ENCODE measurements at places on chromosomes 12 and 14.

- no peak for DNase-seq
Measured at GRCh38 chr12:122795807-122796206, 21.4 kb downstream of the CCDC62 start.

- no peak for DNase-seq
Measured at GRCh38 chr12:125634813-125635212, 569.6 kb downstream of the AACS start.

GRCh38 chr14:93299416-93299815, 33.4 kb downstream of the BTBD7 start:
- no peak for DNase-seq

DNA sequence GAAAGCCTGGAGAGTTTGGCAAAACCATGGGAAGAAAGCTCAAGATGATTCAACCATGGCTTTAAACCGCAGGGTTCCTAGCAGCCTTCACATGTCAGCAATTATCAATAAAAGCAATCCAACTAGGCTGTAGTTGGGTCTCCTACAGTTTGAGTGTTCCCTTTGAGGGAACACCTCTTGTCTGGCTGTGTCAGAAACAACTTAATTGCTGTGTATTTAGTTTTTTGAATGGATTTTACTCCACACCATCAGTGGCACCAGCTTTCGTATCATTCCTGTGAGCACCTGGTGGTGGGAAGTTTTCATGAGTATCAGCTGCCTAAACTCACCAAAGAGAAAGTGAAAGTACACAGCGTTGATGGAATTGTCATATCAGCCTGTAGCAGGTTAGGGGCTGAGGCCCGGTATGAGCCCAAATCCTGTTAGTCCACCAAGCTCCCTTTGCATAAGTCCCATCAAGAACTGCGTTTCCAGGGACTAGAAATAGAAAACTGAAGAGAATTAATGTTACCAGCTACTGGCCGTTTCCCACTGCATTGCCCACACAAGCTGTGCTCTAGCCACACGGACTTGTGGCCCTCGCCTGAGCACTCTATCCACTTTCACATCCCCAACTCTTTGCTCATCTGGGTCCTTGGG, 10.9 kb upstream of the IL26 start:
- DNase-seq = peak; percentile 29

GRCh38 chr12:115911360-115911759, 366.1 kb downstream of the MED13L start:
- DNase-seq = no peak

GRCh38 chr14:102571043-102571442, 21.4 kb upstream of the RCOR1 start:
- no peak for DNase-seq

DNA sequence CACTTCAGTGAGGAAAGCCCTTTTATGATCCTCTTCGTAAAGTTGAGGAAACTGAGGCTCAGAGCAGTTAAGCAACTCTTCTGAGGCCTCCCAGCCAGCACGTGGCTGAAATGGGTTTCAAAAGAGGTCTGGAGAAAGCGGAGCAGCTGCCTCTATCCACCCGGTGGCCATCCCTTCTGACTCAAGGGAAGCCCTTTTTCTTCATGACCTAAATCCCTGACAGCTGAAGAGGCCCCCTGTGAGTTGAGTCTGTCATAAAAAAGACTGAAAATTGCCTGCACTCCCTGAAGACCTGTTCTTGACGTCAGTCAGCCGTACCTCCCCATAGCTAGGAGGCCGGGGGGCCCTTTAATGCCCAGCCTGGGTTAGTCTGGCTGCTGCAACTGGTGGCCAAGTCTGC, 10.7 kb downstream of the CMKLR1 start:
- DNase-seq = no peak

GRCh38 chr14:32820682-32821081, 118.0 kb upstream of the NPAS3 start:
- no peak for DNase-seq

DNA sequence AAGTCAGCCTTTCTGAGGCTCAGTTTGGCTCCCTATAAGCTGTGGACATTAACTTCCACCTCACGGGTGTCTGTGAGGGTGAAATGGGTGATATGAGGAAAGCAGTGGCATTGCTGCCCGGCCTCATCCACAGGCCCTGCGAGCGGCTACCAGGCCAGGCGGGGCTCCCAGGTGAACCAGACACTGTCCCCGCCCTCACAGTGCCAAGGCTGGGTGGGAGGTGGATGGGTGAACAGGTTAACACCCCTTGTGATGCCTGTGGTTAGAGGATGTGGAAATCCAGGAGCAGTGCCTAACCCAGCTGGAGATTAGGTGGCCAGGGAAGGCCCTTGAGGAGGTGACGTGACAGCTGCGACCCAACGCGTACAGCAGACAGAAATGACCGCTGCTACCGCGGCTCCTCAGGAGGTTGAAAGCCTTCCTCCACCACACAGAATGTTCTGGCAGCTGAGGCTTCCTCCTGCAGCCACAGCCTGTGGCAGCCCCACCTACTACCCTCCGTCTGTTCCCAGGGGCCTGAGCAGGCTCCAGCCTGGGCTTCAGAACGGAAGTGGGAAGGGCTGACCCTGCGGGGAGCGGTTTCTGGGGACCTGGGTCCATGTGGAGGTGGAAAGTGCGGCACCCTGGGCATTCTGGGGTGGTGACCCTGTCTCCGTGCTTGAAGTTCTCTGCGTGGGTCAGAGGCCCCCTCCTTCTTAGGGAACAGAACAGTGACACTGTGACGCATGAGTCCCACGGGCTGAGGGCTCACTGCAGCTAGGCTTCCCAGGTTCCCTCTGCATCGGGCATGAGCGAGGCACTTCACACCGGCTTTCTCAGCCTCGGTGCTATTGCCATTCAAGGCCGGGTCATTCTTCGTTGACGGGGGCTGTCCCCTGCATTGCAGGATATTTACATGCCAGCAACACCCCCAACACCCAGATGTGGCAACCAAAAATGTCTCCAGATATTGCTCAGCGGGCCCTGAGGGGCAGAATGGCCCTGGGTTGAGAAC, 9.7 kb downstream of the MMAB start:
- no peak for DNase-seq

DNA sequence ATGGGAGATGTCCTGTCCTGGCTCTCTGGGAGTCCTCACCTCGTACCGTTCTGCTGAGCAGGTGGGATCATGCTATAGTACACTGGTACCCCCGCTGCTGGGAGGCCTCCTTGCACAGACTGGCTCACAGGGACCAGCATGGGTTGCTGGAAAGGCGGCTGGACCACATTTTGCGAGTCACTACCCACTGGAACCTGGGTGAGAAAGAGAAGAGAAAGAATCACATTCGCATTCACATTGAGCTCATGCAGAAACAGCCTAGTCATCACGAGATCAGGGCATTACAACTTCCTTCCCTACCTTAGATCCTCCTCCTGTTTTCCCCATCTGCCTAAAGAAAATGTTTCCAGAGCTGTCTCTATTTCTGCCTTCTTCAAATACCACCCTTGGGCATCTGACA, 17.3 kb upstream of the STAC3 start:
- no peak for DNase-seq

DNA sequence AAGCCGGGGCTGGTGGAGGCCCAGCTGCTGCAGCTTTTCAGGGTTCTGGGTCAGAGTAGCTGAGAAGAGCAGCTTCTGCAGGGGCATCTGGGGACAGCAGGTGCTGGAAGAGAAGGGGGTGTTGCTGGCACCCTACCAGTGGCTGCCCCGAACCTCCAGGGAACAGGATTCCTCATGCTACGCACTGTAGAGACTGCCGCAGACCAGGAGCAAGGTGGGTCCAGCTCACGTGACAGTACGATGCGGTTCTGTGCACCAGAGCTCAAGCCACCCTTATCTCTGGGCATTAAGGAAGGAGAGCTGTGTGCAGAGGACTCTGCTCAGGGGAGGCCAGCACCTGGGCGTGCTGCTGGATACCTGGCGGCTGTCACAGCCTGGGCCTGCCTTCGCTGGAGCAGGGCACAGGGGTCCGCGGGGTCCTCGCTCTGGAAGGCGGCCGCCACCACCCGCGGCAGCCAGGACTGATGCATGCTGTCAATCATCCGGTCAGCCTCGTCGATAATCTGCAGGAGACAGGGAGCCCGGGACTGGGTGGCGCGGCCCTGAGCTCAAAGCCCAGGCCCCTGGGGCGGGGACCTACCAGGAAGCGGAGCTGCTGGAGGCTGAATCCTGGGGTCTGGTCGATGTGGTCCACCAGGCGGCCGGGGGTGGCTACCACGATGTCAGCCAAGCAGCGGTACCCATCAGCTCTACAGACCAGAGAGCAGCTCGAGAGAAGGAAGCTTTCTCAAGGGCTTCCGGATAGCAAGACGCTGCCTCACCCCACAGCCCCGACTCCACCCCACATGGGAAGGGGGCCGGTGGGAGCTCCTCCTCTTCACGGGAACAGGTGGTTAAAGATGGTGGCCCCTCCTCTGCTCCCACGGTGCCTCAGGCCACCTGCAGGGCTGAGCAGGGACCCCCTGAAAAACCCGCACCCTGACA, 2.9 kb downstream of the DDX51 start:
- no peak for DNase-seq

- DNase-seq = no peak
Measured at GRCh38 chr12:69331909-69332684, 16.1 kb upstream of the LYZ start.

- no peak for DNase-seq
Measured at GRCh38 chr12:18139989-18140596, 50.1 kb upstream of the RERGL start.

GRCh38 chr12:75419841-75420240, 29.0 kb downstream of the GLIPR1L2 start:
- no peak for DNase-seq

GRCh38 chr14:38404616-38405015, 148.7 kb upstream of the CLEC14A start:
- no peak for DNase-seq

DNA sequence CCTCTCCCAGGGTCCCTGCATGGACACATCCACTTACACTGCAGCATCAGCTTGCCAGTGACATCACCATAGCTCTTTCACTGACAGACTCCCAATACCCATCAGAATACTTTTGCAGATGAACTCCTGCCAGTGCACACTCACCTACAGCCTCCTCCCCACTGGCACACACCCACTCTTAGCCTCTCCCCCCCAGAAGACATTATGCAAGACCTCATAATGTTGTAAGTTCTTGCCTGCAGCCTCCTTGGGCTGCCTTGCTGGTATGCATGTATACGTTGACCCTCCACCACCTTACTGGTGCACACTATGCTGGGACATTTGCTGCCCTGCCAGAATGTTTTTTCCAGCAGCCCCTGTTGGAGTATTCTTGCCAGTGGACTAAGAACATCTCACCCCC, 324.2 kb downstream of the AEBP2 start:
- no peak for DNase-seq

GRCh38 chr14:21093018-21093417, 5.4 kb downstream of the ZNF219 start:
- DNase-seq = no peak

DNA sequence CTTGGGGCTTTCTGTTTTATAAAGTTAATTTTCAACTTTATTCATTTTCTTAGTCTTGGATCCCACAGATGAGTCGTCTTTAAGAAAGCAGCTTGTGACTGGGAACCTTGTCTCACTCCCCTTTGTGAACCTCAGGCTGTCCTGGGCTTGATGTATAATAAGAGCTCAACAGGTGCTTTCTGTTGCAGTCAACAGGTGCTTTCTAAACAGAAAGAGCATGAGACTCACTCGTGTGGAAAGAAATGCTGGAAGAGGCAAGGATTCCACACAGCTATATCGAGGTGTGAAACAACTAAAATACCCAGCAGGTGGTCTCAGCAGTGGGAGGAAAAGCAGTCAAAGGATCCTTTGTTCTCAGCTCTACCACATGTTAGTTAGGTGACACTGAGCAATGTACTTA, 398.9 kb downstream of the EGLN3 start:
- DNase-seq = no peak

GRCh38 chr14:84777356-84777755, 752.6 kb upstream of the FLRT2 start:
- DNase-seq = no peak

DNA sequence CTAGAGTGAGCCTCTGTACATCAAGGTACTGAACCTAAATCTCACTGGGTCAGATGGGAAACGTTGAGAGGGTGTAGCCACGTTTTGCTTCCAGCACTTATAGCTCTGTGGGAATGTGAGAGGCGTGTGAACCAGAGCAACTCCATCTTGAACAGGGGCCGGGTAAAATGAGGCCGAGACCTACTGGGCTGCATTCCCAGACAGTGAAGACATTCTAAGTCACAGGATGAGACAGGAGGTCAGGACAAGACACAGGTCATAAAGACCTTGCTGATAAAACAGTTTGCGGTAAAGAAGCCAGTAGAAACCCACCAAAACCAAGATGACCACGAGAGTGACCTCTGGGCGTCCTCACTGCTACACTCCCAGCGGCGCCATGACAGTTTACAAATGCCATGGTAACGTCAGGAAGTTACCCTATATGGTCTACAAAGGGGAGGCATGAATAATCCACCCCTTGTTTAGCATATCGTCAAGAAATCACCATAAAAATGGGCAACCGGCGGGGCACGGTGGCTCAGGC, 63.4 kb upstream of the NCOR2 start:
- DNase-seq = no peak

All from GM18507 (cell line).